ENCODE measurements at places on chromosomes 11 and 22. TPM values are rescaled to one million over a fixed set of nuclear protein-coding genes. Genes with fewer than 3 reads are reported as not detected.

Gene PGA5
- total RNA-seq, result not detected

Gene MIOX
- 0.63 TPM for total RNA-seq

Gene KCNK4
- not detected for total RNA-seq

Gene CCDC73
- total RNA-seq, result 0.17 TPM

Gene SLC17A6
- not detected for total RNA-seq

- H3K27me3 ChIP-seq, result no peaks in the 10 kb centered on the region
- no peak overlapping the region for H3K27ac ChIP-seq
- H3K4me1 ChIP-seq, result no peaks in the 10 kb centered on the region
- no peak for DNase-seq
- H3K36me3 ChIP-seq, result peaks cover 6% of the 10 kb centered on the region
Measured at GRCh38 chr22:44144046-44144569, 36.6 kb upstream of the PARVG start.

DNA sequence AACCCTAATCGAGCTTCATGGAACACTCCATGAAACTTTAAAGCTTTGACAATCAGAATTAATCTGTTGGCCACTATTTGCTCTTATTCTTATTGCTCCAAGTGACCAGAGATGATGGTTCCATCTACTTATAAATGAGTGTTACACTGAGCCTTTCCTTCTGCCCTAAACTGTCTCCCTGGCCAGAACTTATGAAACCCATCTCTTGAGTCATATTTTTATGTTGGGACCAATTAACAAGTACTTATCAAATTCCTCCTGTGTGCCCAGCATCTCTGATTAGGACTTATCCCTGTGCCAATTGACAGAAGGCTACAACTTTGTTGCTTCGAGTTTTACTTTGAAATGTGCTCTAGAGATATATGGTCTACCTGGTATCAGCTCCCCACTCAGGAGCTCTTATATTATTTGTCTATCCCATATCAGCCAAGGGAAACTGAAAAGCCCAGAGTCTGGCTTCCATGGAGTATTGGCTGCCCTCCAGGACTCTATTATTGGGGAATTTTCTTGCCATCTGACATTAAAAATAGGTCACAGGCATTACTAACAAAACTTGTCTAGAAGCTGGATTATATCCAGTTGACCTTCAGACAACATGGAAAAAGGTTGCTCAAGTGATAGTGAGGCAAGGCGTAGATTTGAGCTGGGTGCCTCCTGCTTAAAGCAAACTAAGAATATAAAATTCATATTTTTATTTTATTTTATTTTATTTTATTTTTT is 8.8 kb downstream of the KREMEN1 start:
- peaks cover 6% of the 10 kb centered on the region for H3K4me1 ChIP-seq
- H3K27ac ChIP-seq, result no peak overlapping the region
- DNase-seq, result no peak
- no peaks in the 10 kb centered on the region for H3K27me3 ChIP-seq

GRCh38 chr22:50261615-50262459 is at the start of gene MAPK12:
Gene MAPK12, minus strand, starts transcription at chr22:50261683. Its CDS starts 174 bp downstream, at chr22:50261509.
- peaks cover 5% of the 10 kb centered on the region for H3K4me1 ChIP-seq
- no peaks in the 10 kb centered on the region for H3K27me3 ChIP-seq
- H3K4me3 ChIP-seq, result peak within 1 kb of the TSS; percentile 66
- no peak within 1 kb of the TSS for H3K27ac ChIP-seq

DNA sequence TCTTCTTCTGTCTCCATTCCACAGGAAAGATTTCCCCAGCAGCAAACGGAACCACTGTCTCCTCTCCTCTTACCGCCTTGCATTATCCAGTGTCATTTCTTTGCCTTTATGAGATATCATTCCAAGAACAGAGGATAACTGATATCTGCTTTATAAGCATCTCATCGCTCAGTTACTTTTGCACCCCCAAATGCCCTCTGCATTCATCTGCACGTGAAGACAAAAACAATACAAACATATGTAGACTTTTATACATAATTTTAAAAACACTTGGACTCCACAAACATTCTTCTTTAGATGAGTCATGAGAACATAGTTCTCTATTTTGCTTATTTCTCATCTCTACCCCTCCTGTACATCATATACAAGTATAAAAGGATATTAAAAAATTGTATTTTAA is 512 bp upstream of the OR51T1 start:
- H3K4me1 ChIP-seq, result no peaks in the 10 kb centered on the region
- no peak overlapping the region for H3K27ac ChIP-seq
- no peak overlapping the region for H3K4me3 ChIP-seq
- no peaks in the 10 kb centered on the region for H3K36me3 ChIP-seq
- DNase-seq, result no peak

GRCh38 chr22:42069801-42070516 is 653 bp downstream of the NAGA start:
- H3K36me3 ChIP-seq, result no peaks in the 10 kb centered on the region
- H3K4me3 ChIP-seq, result peak overlapping the region; percentile 82
- peak overlapping the region; percentile 89 for H3K27ac ChIP-seq
- no peaks in the 10 kb centered on the region for H3K27me3 ChIP-seq
- no peaks in the 10 kb centered on the region for H3K4me1 ChIP-seq

DNA sequence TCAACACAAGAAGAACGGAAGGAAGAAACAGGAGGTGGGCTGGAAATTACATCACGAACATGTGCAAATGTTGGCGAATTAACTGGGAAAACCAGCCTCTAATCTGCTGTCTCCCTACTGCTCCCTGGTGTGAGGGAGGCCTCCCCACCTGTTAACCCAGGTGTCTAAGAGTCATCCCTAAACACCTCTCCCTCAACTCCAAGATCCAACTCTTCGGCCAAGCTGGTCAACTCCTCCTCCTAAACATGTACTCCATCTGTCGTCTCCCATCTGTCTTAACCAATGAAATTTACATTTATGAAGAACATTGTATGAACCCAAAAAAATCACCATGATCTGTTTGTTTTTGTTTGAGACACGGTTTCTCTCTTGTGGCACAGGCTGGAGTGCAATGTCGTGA is 154.2 kb downstream of the LARGE1 start:
- no peak overlapping the region for H3K4me3 ChIP-seq
- DNase-seq, result no peak
- no peaks in the 10 kb centered on the region for H3K27me3 ChIP-seq
- H3K4me1 ChIP-seq, result no peaks in the 10 kb centered on the region

GRCh38 chr11:118799372-118799771 is 8.4 kb upstream of the DDX6 start:
- H3K27ac ChIP-seq, result no peak overlapping the region
- DNase-seq, result no peak
- H3K27me3 ChIP-seq, result no peaks in the 10 kb centered on the region
- H3K4me1 ChIP-seq, result peaks cover 4% of the 10 kb centered on the region
